MCF 10A (cell line): ENCODE measurements at places on chromosomes 7 and 10. TPM values are rescaled to one million over a fixed set of nuclear protein-coding genes. Genes with fewer than 3 reads are reported as not detected.

BICC1 gene
- 7.9 and 15.6 TPM in 2 replicates for total RNA-seq

- peaks cover 45% of the 10 kb centered on the region for H3K27me3 ChIP-seq
- no peaks in the 10 kb centered on the region for H3K4me1 ChIP-seq
- H3K4me3 ChIP-seq: no peak overlapping the region
- no peak for DNase-seq
- no peak overlapping the region for H3K27ac ChIP-seq
- H3K36me3 ChIP-seq: peaks cover 6% of the 10 kb centered on the region
Measured at GRCh38 chr7:45576249-45576929, 2.2 kb downstream of the ADCY1 start.

COMMD3 gene
- 69.4 and 73.4 TPM in 2 replicates for total RNA-seq

DNA sequence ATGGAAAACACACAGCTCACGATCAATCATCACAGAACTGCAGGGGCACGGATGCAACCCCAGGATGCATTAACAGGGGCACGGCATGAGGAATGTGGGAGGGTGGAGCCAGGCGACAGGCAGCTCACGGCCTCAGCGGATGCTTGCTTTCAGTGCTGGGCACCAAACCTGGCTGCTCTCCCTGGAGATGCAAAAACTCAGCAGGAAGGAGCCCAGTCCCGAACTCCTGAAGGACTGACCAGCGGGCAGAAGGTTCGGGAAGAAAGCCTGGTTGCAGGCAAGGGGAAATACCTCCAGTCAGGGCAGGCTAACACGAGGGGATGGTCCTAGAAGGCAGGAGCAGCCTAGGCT is 66.8 kb downstream of the CHST15 start:
- H3K27ac ChIP-seq: no peak overlapping the region
- H3K36me3 ChIP-seq: peaks cover 40% of the 10 kb centered on the region
- H3K4me3 ChIP-seq: no peak overlapping the region
- peaks cover 7% of the 10 kb centered on the region for H3K4me1 ChIP-seq
- DNase-seq: no peak

DNA sequence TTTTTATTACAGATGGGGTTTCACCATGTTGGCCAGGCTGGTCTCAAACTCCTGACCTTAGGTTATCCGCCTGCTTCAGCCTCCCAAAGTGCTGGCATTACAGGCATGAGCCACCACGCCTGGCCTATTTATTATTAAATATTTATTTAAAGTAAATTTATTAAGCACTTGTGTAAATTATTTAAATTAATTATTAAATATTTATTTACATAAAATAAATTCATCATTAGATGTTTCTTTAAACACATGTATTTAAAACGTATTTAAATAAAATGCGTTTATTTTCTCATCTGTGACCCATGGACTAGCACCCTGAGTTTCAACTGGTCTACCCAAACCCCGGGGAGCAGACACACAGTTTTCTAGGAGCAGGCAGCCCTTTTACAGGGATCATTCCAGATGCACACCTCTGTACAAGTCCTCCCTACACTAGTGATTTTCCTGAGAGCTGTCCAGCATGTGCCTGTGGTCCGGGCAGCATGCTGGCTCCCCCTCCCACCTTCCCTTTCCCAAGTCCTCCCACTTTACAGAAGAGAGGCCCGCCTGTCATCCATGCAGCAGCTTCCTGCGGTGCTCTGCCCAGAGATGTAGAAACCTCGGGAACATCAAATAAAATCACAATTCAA is 89.2 kb upstream of the ATP6V0A4 start:
- no peak overlapping the region for H3K4me3 ChIP-seq
- H3K27me3 ChIP-seq: no peaks in the 10 kb centered on the region
- H3K36me3 ChIP-seq: no peaks in the 10 kb centered on the region
- DNase-seq: no peak
- peaks cover 13% of the 10 kb centered on the region for H3K4me1 ChIP-seq
- H3K27ac ChIP-seq: no peak overlapping the region

GRCh38 chr10:78865538-78865875 is 203.3 kb upstream of the ZMIZ1 start:
- no peak for DNase-seq
- peaks cover 6% of the 10 kb centered on the region for H3K4me1 ChIP-seq
- no peak overlapping the region for H3K27ac ChIP-seq
- H3K27me3 ChIP-seq: no peaks in the 10 kb centered on the region

CCL24 gene
- not detected in 2 replicates for total RNA-seq

- peaks cover 1% of the 10 kb centered on the region for H3K36me3 ChIP-seq
- DNase-seq: no peak
- H3K4me3 ChIP-seq: no peak overlapping the region
- no peak overlapping the region for H3K27ac ChIP-seq
- H3K4me1 ChIP-seq: no peaks in the 10 kb centered on the region
- H3K27me3 ChIP-seq: no peaks in the 10 kb centered on the region
Measured at GRCh38 chr10:70507966-70508365, 29.4 kb downstream of the PALD1 start.

DNA sequence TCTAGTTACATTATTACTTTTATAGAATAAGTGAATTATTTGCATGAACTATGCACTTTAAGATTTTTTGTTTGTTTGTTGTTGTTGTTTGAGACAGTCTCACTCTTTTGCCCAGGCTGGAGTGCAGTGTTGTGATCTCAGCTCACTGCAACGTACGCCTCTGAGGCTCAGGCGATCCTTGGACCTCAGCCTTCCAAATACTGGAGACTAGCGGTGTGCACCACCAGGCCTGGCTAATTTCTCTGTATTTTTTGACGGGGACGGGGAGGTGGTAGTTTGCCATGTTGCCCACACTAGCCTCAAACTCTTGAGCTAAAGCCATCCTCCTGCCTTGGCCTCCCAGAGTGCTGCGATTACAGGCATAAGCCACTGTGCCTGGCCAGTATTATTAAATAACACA is 29.2 kb downstream of the KCND2 start:
- H3K27me3 ChIP-seq: peaks cover 31% of the 10 kb centered on the region
- no peak overlapping the region for H3K4me3 ChIP-seq
- no peaks in the 10 kb centered on the region for H3K4me1 ChIP-seq
- H3K36me3 ChIP-seq: no peaks in the 10 kb centered on the region
- no peak for DNase-seq

IMMP2L gene
- total RNA-seq: 23.7 and 28.1 TPM in 2 replicates

HSPA14 gene
- 12.1 and 14.0 TPM in 2 replicates for total RNA-seq

DNA sequence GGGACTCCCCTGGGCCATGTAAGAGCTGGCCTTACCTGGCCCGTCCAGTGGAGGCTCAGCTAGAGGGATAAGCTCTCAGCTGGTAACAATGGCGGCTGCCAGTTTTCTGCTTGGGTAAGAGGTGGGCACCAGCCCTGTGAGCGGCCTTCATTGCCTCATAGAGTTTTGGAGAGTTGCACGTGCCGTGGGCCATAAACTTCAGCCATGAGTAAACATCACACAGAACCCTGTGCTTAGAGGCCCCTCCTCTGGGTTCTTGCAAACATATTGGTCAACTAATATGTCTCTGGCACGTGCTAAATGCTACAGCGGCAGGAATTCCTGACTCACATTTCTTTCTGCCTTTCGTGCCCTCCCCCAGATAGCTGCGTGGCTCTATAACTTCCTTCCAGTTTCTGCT is 103.9 kb upstream of the LEP start:
- H3K36me3 ChIP-seq: no peaks in the 10 kb centered on the region
- H3K27me3 ChIP-seq: peaks cover 46% of the 10 kb centered on the region
- peak; percentile 56 for DNase-seq
- H3K4me1 ChIP-seq: no peaks in the 10 kb centered on the region
- H3K4me3 ChIP-seq: no peak overlapping the region
- H3K27ac ChIP-seq: no peak overlapping the region

FANK1 gene
- total RNA-seq: 1.8 and 2.5 TPM in 2 replicates

DNA sequence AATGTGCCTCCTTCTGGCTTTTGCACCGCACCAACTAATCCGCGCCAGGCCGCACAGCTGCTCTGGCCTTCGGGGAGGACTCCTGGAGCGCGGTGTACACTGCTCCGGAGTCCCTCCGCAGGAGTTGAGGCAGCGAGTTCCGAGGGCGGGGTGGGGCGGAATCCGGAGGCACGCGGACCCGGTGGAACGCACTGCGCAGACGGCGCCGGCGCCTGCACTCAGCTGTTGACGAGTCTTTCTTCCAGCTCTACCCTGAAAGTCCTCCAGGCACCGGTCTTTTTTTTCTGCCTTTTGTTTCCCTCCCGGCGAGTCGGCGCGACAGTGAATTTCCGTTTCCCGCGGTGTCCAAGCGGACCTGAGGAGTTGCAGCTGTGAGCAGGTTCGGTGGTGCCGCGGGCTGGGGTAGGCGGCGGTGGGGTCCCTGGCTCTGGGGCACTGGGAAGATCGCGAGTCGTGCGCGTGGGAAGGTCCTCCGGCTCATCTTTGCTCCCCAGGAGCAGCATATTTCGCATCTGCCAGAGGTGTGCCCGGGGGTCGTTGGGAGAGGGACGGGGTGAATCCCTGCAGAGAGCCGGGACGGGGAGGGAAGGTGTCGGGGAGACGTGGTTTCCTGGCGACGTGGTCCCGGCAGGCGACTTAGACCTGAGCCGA is 44.1 kb downstream of the SFTPD start:
- no peak for DNase-seq
- H3K27ac ChIP-seq: no peak overlapping the region
- H3K36me3 ChIP-seq: no peaks in the 10 kb centered on the region
- no peaks in the 10 kb centered on the region for H3K4me1 ChIP-seq
- H3K4me3 ChIP-seq: peak overlapping the region; percentile 49

LIPA gene
- 18.5 and 22.3 TPM in 2 replicates for total RNA-seq
